ENCODE measurements at places on chromosomes 1 and 21. TPM values are rescaled to one million over a fixed set of nuclear protein-coding genes. Genes with fewer than 3 reads are reported as not detected.

Gene UBE2U
- not detected for total RNA-seq

Gene FH
- 45.4 TPM for total RNA-seq

DNA sequence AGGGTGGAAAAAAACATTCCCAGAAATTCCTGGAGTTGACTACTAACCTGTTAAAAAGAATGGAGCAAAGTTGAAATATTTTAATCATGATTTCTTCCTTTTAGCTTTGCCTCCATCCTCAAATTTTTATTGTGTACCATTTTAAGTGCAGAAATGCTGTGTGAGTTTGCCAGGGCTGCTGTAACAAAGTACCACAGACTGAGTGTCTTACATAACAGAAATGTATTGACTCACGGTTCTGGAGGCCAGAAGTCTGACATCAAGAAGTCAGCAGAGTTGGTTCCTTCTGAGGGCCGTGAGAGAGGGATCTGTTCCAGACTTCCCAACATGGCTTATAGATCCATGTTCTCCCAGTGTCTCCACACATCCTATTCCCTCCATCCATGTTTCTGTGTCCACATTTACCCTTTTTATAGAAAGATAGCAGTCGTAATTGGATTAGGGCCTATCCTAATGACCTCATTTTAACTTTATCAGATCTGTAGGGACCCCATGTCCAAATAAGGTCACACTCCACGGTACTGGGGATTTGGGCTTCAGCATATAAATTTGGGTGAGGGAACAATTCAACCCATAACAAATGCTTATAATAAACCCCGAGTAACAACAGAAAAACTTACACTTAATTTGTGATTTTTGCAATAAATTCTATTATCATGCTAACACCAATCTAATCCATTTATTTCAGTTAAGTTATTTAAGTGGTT is 12.7 kb downstream of the SNX7 start:
- no peaks in the 10 kb centered on the region for H3K27me3 ChIP-seq
- H3K4me3 ChIP-seq = no peak overlapping the region
- DNase-seq = no peak
- H3K4me1 ChIP-seq = no peaks in the 10 kb centered on the region
- no peaks in the 10 kb centered on the region for H3K36me3 ChIP-seq

DNA sequence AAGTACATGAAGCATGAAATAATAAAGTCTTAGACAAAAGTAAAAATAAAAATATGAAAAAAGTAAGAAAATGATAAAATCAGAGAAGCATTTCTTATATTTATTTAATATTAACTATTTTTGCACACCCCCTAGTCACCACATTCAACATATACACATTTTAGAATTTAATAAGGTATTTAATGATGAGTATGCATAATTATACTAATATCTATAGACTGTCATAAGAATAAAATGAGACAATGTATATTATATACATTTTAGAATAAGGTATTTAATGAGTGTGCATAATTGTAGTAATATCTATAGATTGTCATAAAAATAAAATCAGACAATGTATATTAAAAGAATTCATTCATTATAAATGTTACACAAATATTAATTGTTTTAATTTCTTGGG is 18.9 kb downstream of the PIGK start:
- no peaks in the 10 kb centered on the region for H3K4me1 ChIP-seq
- H3K27me3 ChIP-seq = no peaks in the 10 kb centered on the region
- no peak overlapping the region for H3K27ac ChIP-seq
- no peak for DNase-seq
- H3K4me3 ChIP-seq = no peak overlapping the region
- no peaks in the 10 kb centered on the region for H3K36me3 ChIP-seq

GRCh38 chr1:38037221-38037939 is 9.2 kb downstream of the POU3F1 start:
- H3K27ac ChIP-seq = no peak overlapping the region
- H3K4me3 ChIP-seq = no peak overlapping the region
- peaks cover 10% of the 10 kb centered on the region for H3K27me3 ChIP-seq
- no peak for DNase-seq
- H3K36me3 ChIP-seq = no peaks in the 10 kb centered on the region

DNA sequence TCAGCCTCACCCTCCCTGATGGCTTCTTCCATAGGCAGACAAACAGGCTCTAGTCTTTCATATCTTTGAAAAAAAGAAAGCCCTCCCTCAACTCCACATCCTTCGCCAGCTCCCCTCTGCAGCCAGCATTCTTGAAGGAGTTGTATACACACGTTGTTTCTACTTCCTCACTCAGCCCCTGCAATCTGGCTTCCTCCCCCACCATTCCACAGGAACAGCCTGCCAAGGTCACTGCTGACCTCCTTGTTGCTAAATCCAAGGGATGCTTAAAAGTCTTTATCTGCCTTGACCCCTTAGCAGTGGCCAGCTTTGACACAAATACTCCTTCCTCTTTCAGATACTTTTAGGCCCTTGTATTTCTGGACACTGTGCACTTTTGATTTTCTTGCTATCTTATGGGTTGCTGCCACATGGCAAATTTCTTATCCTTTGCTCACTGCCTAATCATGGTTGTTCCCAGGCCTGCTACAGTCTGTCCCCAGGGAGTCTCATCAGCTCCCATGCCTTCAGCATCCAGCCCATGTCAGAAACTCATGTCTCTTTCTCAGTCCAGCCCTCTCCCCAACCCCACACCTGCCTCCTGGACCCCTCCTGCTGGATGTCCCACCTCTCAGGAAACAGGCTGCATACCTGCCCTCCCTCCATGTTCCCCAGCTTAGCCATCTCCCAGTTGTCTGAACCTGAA is 8.3 kb downstream of the FAM229A start:
- H3K36me3 ChIP-seq = no peaks in the 10 kb centered on the region
- H3K27me3 ChIP-seq = no peaks in the 10 kb centered on the region
- no peak for DNase-seq
- no peaks in the 10 kb centered on the region for H3K4me1 ChIP-seq
- peak overlapping the region; percentile 45 for H3K27ac ChIP-seq
- no peak overlapping the region for H3K4me3 ChIP-seq

GRCh38 chr1:112263453-112263852 is 132.6 kb upstream of the CTTNBP2NL start:
- H3K4me3 ChIP-seq = no peak overlapping the region
- H3K27me3 ChIP-seq = no peaks in the 10 kb centered on the region
- no peaks in the 10 kb centered on the region for H3K36me3 ChIP-seq
- H3K4me1 ChIP-seq = peaks cover 18% of the 10 kb centered on the region

All from prostate gland (tissue), 2 donors.